ENCODE measurements at places on chromosomes 7 and 10. TPM values are rescaled to one million over a fixed set of nuclear protein-coding genes. Genes with fewer than 3 reads are reported as not detected.

DNA sequence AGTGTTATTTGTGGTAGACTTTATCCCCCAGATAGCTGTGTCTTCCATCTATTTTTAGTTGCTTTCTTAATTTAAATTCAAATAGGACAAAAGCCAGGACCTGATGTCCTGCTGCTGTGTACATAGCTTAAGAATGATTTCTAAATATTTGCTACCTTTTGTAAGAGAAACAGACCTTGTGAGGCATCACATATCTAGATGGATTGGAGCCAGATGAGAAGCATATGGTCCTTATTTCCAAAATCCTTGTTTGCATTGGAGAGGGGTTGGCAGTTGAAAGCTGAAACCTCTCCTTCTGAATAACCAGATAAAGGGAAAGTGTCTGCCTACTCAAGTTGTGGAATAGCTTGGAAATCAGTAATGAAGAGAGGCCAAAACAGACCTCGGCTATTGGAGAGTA lies 50.7 kb upstream of the AMPH start:
- no peak for DNase-seq

- no peak for DNase-seq
Measured at GRCh38 chr7:34787586-34787985, 129.6 kb downstream of the NPSR1 start.

VENTX gene
- total RNA-seq: not detected

CFAP70 gene
- 7.0 TPM for total RNA-seq

IL6 gene
- not detected for total RNA-seq

DNA sequence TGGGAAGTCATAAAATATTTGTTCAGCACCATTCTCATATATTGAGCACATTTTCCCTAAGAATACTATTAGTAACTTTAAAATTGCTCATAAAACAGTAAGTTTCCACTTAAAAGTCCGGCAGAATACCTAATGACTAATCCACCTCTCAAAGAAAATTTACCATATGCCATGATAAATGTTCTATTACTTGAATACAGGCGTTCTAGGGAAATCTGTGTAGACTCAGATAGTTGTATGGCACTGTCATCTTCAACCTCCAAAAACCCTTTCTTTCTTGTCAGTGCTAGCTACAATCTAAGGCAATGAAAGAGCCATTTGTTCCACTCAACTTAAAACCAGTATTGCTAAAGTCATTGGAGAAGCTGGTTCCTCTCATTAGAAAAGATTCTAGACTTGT lies 7.3 kb downstream of the GPR37 start:
- no peak for DNase-seq

MAT1A gene
- total RNA-seq: 8.1 TPM

- DNase-seq: no peak
Measured at GRCh38 chr7:134452419-134452838, 6.5 kb downstream of the AKR1B1 start.

GRCh38 chr7:73941836-73942551 lies 81.0 kb downstream of the TMEM270 start:
- DNase-seq: no peak

ZNF727 gene
- not detected for total RNA-seq

GRCh38 chr7:130361681-130362080 lies 17.1 kb downstream of the CPA5 start:
- DNase-seq: no peak

ASB15 gene
- not detected for total RNA-seq

Data from lower leg skin (tissue), 4 donors.